MCF 10A (cell line): ENCODE measurements at places on chromosomes 16 and 17.

- DNase-seq: no peak
These were observed 1.6 kb downstream of the CHCT1 start for GRCh38 chr17:60423865-60424264.

DNA sequence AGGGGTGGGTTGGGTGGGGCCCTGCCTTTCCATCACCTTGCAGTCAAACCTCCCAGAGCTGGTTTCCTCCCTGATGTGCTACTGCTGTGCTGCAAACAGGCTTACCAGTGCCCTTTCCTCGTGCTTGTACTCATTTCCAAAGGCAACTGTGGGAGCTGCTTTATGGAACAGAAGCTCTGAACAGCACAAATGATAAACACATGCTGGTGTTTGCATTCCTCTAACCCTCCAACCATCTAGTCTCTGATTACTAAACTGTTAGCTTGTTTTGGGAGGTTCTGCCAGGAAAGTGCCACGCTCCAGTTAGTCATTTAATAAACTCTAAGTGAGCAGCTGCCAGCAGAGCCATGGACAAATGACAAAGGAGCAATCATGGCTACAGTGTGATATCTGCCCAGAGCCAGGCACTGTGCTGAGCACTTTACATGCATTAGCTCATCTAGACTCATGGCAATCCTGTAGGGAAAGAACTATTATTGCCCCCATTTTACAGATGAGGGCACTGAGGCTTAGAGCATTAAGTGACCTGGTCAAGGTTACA lies 110.4 kb downstream of the VAT1L start:
- DNase-seq: peak; percentile 11

GRCh38 chr17:68441070-68441770 lies 16.1 kb downstream of the WIPI1 start:
- no peak for DNase-seq

DNA sequence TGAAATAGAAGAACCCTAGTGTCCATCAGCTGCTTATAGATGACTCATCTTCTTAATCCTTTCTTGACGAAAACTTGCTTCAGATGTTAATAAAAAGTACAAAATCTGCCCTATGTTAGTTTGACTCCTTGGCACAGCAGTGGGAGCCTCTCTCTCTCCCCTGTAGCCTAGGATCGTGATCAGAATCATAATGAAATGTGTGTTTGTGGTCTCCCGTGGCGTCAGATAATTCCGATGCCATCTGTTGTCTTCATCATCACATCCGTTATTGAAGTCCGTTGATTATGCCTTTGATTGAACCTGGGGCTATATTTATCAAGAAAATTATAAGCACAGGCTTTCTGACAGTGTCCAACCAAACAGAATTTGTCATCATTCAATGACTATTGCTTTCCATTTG lies 102.5 kb downstream of the BMERB1 start:
- no peak for DNase-seq

- no peak for DNase-seq
These were observed 24.6 kb upstream of the RPH3AL start for GRCh38 chr17:376936-377863.

- no peak for DNase-seq
These were observed 97.0 kb downstream of the CMC2 start for GRCh38 chr16:80909720-80910119.

DNA sequence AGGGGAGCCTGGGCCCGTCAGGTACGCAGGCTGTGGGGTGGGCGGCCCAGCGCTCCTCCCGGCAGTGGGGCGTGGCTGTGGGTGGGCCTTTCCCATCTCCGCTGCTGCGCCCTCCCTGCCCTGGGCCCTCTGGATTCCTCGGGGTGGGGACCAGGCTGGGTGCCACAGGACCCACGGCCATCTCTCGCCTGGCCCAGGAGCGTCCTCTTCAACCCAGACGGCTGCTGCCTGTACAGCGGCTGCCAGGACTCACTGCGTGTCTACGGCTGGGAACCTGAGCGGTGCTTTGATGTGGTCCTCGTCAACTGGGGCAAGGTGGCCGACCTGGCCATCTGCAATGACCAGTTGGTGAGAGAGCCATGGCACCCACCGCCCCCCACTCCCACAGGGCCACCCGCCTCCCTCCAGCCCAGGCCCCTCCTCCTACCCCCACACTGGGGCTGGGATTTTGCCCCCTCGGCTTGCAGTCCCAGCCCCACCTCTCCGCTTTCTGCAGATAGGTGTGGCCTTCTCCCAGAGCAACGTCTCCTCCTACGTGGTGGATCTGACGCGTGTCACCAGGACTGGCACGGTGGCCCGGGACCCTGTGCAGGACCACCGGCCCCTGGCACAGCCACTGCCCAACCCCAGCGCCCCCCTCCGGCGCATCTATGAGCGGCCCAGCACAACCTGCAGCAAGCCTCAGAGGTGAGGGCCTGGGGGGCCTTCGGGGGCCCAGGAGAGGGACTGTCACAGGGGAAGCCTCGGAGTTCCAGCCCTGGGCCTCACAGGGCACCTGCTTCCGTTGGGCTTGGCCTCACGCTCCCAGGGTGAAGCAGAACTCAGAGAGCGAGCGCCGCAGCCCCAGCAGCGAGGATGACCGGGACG lies 17.2 kb downstream of the KATNB1 start:
- no peak for DNase-seq

GRCh38 chr17:80646328-80646727 lies 101.7 kb downstream of the RPTOR start:
- DNase-seq: no peak

DNA sequence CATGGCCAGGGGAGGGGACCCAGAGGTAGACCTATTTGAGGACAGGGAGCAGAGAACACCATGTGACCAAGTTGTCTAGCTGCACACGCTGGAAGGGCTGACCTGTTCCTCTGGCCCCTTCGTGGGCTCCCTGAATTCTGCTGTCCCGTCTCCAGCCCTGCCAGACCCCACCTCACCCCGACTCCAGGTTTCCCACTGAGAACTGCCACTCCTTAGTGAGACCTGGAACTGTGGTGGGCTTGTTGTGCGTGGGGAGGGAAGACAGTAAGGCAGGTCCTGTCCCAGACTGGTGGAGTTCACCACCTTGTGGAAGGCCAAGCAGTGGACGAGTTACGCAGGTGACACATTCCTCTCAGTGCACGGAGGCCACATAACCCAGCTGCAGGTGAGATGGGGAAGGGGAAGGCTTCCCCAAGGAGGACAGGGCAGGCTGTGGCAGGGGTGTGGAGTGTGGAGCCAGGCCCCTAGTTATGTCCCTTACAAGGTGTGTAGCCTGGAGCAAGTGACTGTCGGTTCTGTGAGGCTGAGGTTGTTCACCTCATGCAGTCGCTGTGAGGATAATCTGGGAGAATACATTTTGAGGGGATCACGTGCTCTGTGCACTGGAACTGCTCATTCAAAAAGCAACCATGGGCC lies 54.7 kb downstream of the USP22 start:
- DNase-seq: no peak

DNA sequence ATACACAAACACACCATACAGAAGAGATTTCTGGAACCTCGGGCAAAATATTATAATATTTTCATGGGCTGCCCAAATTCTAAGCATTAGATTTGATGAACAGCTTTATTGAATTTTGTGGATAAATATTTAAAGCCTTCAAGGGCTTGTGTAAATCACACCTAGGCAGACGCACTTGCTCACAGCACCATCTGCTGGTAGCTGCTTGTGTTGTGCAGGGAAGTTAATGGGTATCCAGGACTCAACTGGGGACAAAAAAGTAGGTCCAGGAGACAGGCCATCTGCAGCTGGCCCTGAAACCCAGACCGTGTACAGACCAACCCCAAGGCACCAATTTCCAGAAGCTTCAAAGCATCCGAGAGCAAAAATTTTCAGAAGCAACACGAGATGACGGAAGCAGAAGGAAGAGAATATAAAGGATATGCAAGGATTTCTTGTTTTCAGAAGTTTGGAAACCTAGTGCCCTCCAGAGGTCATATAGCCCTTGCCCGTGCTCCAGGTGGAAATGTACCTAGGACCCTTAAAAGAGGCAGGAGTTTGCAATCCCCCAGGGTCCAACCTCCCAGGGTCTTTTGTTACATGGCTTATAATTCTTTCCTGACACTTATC lies 140.0 kb downstream of the CHD9NB start:
- DNase-seq: peak; percentile 78

GRCh38 chr17:42442196-42442565 lies 16.5 kb upstream of the ATP6V0A1 start:
- no peak for DNase-seq

GRCh38 chr16:11472851-11473250 lies 113.9 kb downstream of the LITAF start:
- DNase-seq: no peak

- DNase-seq: no peak
These were observed 10.3 kb downstream of the HSPB9 start for GRCh38 chr17:42132941-42133340.

DNA sequence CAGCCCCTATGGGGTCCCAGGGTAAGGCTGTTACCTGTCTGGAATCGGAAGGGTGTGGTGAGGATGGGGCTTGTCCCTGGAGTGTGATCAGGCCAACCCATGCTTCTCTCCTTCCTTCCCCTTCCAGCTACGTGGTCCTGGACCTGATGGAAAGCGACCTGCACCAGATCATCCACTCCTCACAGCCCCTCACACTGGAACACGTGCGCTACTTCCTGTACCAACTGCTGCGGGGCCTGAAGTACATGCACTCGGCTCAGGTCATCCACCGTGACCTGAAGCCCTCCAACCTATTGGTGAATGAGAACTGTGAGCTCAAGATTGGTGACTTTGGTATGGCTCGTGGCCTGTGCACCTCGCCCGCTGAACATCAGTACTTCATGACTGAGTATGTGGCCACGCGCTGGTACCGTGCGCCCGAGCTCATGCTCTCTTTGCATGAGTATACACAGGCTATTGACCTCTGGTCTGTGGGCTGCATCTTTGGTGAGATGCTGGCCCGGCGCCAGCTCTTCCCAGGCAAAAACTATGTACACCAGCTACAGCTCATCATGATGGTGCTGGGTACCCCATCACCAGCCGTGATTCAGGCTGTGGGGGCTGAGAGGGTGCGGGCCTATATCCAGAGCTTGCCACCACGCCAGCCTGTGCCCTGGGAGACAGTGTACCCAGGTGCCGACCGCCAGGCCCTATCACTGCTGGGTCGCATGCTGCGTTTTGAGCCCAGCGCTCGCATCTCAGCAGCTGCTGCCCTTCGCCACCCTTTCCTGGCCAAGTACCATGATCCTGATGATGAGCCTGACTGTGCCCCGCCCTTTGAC lies 2.4 kb downstream of the MAPK7 start:
- DNase-seq: no peak

GRCh38 chr17:64920026-64920418 lies 744 bp upstream of the LRRC37A3 start:
- no peak for DNase-seq

DNA sequence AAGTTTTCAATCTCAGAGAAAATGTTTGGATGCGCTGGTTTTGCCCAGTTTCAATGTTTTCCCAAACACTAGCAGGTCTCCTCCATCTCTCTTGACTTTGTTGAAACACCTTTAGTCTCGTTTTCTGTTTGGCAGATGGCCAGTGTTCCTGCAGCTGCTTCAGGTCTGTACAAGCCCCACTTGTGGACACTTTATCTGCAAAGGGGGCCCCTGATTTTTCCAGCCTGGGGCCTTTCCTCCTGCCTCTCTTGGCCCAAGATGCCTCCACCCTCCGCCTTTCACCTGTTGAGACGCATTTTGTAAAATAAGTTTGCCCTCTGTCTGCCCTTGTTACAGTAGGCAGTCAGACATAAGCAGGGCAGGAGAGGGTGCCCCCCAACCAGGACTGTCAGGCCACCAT lies 21.8 kb upstream of the PRM1 start:
- DNase-seq: peak; percentile 55

DNA sequence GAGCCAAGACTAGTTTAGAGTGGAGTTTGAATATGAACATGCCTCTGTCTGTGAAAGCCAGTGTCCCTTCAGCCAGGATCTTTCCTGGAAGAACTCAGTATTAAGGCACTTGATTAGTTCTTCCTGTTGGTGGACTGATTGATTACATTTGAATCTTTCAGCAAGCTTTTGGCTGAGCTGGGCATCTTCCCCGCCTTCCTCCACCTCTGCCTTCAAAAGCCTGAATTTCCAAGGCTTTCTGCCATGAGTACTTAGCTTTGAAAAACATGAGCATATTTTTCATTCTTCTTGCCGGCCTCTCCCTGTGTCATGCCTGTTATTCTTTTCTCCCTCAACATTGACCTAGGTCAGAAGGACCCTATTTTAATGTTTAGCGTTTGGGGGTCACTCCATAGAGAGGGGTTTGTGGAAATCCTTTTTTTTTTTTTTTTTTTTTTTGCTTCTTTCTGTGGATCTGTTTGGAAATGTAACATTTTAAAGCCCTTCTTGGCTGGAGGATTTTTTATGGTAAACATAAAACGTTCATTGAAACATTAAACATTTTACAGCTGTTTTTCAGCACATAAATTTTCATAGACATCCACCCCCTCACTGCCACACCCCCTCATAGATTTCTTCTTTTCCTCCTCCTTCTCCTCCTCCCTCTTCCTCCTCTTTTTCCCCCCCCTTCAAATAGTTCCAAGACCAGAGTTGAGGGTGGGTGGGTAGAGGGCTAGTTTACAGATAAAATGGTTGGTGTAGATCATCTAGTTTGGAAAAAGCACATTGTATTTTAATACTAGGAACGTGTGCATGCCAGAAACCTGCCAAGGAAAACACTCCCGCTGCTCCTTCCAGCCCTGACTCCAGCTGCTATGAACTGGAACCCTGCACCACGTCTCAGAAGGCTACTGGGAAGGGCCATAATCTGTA lies 645.9 kb downstream of the WWOX start:
- DNase-seq: no peak

DNA sequence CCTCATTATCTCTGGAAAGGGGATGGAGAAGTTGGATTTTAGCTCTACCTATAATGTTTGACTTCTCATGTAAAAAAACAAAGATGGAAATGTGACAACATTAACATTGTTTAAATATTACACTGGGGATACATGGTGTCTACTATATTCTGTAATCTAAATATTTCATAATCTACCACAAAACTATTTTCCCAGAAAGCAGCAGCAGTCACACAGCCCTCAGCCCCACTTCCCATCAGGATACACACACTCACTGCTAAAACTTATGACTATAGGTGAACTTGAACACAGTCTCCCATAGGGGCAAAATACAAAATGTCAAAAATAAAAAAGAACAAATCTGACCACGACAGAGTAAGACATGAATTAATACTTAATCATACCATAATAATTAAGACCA lies 95.7 kb downstream of the KANSL1 start:
- peak; percentile 40 for DNase-seq

DNA sequence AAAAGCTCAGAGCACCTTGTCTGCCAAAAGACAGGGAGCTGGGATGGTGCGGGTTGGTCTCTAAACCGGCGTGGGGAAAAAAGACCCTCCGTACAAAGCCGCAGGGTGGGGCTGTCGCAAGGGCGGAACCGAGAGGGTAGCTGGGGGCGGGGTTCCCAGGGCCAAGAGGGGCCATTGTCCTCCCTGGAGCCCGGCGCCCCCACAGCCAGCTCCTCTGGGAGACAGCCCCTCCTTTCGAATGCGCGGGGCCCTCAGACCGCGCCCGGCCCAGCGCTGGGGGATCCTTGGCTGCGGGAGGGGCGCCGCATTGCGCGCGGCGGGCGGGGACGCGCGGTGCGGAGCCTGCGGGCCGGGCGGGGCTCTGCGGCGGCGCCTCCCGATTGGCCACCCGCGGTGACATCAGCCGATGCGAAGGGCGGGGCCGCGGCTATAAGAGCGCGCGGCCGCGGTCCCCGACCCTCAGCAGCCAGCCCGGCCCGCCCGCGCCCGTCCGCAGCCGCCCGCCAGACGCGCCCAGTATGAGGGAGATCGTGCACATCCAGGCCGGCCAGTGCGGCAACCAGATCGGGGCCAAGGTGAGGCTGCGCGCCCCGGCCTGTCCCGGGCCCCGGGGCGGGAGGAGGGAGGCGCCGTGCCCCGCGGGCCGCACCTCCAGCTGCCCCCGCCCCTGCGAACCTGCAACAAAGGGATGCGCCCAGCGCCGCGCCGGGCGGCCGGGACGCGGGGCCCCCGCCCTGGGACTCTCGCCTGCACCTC lies at the start of gene TUBB3:
TSS of gene TUBB3 (plus strand) at position 459 of the 756 bp plus-strand sequence. CDS start at position 519, 60 bp downstream.
- peak; percentile 73 for DNase-seq

GRCh38 chr16:85954927-85955519 lies 56.1 kb downstream of the IRF8 start:
- DNase-seq: no peak
